ENCODE measurements at places on chromosomes 5 and 9. TPM values are rescaled to one million over a fixed set of nuclear protein-coding genes. Genes with fewer than 3 reads are reported as not detected.

DNA sequence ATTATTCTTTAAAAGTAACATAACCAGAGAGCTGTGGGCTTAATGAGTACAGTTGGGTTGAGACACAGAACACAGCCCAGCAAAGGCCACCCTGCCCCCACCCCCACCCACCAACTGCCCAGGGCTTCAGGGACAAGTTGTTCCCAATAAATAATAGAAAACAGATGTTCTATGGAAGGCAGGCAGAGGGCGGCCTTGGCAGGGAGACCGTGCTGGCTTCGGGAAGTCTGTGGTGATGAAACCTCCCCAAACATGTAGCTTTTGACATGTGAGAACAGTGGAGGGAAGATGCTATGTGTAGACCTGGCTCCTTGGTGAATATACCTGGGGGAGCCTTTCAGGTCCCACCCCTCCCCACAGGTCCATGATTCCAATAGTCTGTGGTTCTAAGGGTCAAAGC, 10.0 kb downstream of the TRAF1 start:
- no peak for DNase-seq

GRCh38 chr9:102779356-102779755, 215.8 kb upstream of the CYLC2 start:
- DNase-seq, result no peak

DNA sequence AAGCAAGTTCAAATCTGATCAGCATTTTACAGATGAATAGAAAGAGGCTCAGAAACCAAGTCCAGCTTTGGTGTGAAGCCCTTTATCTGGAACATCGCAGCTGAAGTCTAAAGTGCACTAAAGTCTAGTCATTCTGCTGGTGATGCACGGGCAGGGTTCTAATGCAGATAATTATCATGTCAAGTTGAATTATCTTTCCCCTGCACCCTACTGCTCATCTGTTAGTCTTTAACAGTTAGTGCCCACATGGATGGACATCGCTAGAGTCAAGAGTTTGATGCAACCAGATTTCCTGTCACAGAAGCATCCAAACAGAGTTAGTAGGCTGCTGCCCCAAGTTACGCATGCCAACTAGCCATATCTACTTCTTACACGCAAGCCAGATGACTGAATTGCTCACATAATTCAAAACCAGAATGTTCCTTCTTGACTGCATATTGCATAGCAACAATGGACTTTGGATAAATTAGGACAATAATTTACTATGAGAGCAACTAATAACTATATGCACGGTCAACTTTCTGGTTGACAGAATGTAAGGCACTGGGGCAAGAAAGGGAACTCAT, 1.6 kb upstream of the TOMM5 start:
- no peak for DNase-seq

- DNase-seq, result no peak
These were observed 18.8 kb downstream of the RGS3 start for GRCh38 chr9:113482341-113482740.

- DNase-seq, result no peak
These were observed 170.0 kb downstream of the MCTP1 start for GRCh38 chr5:95114902-95115301.

GRCh38 chr5:43255704-43256103, 57.5 kb downstream of the HMGCS1 start:
- no peak for DNase-seq

GRCh38 chr5:163861670-163862069, 356.3 kb downstream of the MAT2B start:
- no peak for DNase-seq

DNA sequence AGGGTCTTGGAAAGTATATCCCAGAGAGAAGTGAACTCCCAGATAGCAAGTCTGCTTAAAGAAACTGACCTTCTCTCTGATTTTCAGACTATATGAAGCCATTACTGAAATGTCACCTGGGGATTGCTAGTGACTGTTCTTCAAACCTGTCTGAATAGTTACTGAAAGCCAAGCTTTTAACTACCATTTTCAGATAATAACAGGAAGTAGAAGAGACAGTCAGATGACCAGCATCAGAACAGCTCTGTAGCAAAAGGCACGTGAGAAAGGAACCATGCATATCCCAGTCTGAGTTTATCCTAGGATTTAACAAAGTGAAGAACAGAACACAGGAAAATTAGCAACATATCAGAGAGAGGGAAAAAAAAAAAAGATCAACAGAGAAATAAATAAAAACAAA, 74.9 kb upstream of the SELENOP start:
- no peak for DNase-seq

GRCh38 chr5:72790186-72790585, 26.3 kb upstream of the TNPO1 start:
- no peak for DNase-seq

- no peak for DNase-seq
These were observed 321.0 kb upstream of the IRX4 start for GRCh38 chr5:2203774-2204173.

DNA sequence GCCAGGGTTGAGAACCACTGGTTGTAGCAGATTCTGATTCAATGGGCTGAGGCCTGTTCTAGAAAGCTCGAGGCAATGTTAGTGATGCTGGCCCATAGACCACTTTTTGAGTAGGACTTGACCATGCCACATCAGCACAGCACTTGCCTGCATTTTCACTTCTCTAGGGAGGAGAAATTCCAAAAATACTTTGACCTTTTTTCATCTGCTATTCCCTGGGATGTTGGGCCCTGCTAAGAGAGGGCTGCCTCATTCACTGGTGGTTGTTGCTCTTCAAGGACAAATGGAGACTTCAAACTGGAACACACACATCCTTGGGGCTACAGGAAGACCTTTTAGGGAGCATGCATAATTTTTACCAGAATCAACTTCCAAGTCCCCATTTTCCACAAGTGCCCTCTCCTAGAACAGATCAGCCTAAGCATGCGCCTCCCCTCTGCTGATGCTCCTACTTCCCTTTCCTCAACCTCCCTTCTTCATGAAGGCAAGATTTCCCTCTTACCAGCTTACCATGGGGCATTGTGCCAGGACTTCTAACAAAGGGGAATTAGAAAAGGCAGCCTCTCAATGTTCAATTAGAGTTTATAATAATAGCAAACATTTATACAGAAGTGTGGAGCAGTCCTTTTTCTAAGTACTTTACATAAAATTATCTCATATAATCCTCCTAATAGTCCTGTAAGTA, 12.7 kb upstream of the TGFBI start:
- no peak for DNase-seq

DNA sequence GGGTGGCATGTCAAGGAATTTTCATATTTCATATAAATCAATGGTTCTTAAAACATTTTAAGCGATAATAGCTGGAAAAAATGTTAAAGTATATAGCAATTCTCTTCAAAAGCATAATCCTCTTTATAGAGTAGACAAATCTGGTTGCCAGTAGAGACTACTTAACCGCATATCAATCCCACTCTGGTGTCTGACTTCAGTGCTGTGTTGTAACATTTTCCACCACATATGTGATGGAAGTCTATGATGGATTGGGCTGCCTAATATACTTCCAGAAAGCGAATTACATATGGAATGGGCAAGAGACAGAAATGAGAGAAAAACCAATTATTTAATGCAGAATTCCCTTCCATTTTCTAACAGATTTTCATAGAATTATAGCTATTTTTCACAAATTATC, 54.3 kb downstream of the FBN2 start:
- DNase-seq, result no peak

- DNase-seq, result no peak
These were observed 19.6 kb downstream of the CRB2 start for GRCh38 chr9:123375469-123376132.

- DNase-seq, result no peak
These were observed 14.4 kb upstream of the HRCT1 start for GRCh38 chr9:35891646-35892045.

DNA sequence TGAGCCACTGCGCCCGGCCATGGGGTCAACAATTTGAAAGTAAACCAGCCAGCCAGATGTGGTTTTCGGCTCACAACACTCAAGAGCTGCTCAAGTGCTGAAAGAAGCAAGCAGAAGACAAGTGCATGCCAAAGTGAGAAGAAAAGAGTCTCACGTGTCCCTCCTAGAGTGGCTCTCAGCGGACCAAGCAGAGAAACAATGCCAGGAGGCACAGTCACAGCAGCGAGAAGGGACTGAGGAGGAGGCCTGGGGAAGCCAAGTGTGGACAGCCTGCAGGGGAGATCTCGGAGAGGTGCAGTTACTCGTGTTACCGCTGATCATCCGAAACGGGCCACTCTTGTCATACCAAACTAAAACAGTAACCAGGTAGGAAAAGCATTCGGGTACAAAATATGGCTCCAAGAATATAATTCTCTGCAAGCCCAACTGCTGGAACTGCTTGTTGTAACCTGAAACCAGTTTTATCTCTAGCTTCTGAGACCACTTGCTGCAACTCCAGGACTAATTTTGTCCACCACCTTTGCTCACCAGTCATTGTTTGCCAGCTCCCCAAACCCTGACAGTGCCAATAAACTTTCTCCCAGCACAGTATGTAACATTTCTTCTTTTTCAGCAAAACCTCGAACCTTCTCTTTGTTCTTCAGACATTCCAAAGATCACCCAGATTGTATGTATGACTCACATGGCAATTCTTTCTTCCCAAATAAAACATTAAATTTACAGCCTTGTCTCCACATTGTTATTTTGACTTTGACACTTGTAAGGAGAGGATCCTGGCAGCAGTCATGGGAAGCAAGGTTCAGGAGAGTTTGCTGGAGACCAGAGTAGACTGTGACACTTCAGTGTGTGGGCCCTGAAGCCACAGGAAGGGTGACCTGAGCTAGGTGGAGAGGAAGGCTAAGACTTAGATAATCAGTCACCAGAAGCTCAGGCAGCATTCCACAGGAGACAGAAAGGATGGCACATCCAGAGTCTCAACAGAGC, 6.3 kb downstream of the SLC35D2 start:
- DNase-seq, result no peak

DNA sequence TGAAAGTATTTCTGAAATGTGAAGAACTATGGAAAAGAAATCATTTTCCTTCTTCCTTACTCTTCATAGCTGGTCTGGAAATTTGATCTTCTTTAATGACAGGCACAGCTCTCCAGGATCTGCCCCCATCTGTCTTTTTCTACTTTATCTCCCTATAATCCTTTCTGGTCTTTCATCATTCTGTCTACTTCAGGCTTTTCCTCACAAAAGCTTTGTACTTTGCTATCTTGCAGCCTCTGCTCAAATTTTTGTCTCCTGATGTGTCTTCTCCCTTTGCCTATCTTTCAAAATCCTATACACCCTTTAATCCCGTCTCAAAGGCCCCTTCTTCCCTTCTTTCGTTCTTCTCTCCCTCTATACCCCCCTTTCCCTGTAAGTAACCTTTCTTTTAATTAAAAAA, 114.9 kb upstream of the ATP10B start:
- DNase-seq, result no peak

DNA sequence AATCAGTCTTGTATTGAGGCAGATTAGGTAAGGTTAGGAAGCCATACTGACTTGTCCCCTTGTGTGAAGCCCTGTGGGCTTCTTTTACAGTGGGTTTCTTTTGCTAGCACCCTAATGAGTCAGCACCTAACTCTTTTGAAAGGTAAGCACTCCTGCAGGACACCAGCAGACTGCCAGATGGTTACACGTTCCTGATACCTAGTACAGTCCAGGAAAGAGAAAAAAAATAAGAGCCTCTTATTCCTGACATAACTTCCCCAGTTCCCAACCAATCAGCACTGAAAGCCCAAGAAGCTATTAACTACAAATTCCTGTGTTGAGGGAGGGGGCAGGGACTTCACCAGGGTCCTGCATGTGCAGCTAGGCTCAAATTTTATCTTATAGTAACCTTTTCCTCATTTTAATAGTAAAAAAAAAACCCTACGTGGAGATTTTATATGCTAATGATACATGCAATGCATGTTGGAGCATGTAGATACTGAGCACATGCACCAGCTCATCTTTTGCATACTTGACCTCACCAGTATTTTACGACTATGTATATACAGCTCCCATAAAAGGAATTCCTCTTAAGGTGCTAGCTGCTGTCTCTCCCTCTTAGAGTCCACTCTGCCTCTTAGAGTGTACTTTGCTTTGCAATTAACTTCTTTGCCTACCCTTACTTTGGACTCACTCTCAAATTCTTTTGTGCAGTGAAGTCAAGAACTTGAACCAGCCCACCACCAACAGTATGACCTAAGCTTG, 84.7 kb upstream of the RORB start:
- no peak for DNase-seq

DNA sequence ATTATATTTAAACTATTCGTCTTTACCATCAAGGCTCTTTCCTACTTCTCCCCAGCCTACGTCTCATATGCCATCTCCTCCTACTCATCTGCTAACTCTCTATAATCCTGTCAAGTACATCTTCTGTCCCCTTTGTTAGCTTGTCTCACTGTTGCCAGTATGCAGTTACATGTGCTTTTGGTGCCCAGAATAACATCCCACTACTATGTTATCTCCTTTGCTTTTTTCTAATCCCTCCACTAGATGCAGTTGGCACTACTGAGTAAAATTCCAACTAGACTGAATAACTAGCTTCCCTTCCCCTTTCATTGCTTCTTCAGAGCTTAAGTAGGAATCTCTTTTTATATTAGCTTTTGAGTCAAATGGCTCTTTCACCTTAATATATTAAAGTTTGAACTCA, 3.0 kb upstream of the ARRDC3 start:
- DNase-seq, result no peak

GRCh38 chr5:100575815-100576214, 40.6 kb downstream of the FAM174A start:
- no peak for DNase-seq

DNA sequence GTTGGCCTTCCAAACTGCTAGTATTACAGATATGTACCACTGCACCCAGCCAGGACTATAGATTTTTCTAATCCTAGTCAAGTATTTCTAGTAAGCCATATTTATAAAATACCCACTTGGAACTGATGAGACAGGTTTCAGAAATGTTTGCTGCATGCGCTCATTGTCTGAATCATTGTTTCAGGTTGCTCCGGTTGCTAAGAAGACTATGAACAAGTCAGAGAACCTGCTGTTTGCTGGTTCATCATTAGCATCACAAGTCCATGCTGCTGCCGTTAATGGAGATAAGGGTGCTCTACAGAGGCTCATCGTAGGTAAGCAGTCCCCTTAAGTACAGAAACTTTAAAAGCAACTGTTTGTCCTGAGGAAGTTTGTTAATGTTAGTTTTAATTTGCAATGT, 5.3 kb downstream of the INVS start:
- DNase-seq, result no peak

PCDHGB3 gene
- total RNA-seq, result 0.71 TPM

CDO1 gene
- total RNA-seq, result not detected

NPR3 gene
- total RNA-seq, result 0.10 TPM

CENPP gene
- total RNA-seq, result 14.7 TPM

SPATA31C1 gene
- total RNA-seq, result not detected

TMEM215 gene
- total RNA-seq, result not detected

Measured in natural killer cell treated with Interleukin-12 subunit alpha and Interleukin-12 subunit beta and Interleukin-15 and Interleukin-18, amount 100 ng/mL, for 72 hours (primary cell).